Calu3 (cell line): ENCODE measurements at places on chromosomes 4 and X. TPM values are rescaled to one million over a fixed set of nuclear protein-coding genes. Genes with fewer than 3 reads are reported as not detected.
A peak's percentile ranks its signal among the peaks of the same experiment; 100 is the strongest.

Gene FRG2
- not detected in 2 replicates for total RNA-seq

Gene KLHL13
- total RNA-seq = 0.64 and 0.95 TPM in 2 replicates

Gene DMP1
- total RNA-seq = not detected in 2 replicates

Gene AMTN
- not detected in 2 replicates for total RNA-seq

Gene BEND2
- total RNA-seq = not detected in 2 replicates

Gene FGF2
- 33.7 and 43.6 TPM in 2 replicates for total RNA-seq

Gene GRK4
- total RNA-seq = 0.80 and 1.1 TPM in 2 replicates

Gene AREG
- 230 and 281 TPM in 2 replicates for total RNA-seq

Gene CCDC120
- total RNA-seq = 30.8 and 39.0 TPM in 2 replicates

Gene MAGEA2B
- total RNA-seq = not detected in 2 replicates

Gene PDZD4
- total RNA-seq = 0.59 and 0.76 TPM in 2 replicates

Gene RTL5
- 0.07 and 0.22 TPM in 2 replicates for total RNA-seq

Gene GPC3
- total RNA-seq = 2.3 and 4.0 TPM in 2 replicates

Gene SYP
- total RNA-seq = 1.9 and 2.7 TPM in 2 replicates

Gene ZFP42
- not detected in 2 replicates for total RNA-seq

Gene DUX4
- not detected in 2 replicates for total RNA-seq

Gene MUC7
- total RNA-seq = not detected in 2 replicates

- no peaks in the 10 kb centered on the region for H3K4me1 ChIP-seq
- DNase-seq = no peak
- H3K36me3 ChIP-seq = no peaks in the 10 kb centered on the region
- H3K4me3 ChIP-seq = no peak overlapping the region
- H3K27ac ChIP-seq = no peak overlapping the region
Observed at GRCh38 chr4:139773560-139774318, 108.1 kb downstream of the MGST2 start.

- no peak overlapping the region for H3K4me3 ChIP-seq
- no peaks in the 10 kb centered on the region for H3K36me3 ChIP-seq
- H3K27me3 ChIP-seq = no peaks in the 10 kb centered on the region
- no peak for DNase-seq
- H3K4me1 ChIP-seq = peaks cover 24% of the 10 kb centered on the region
- H3K27ac ChIP-seq = no peak overlapping the region
Observed at GRCh38 chr4:173041482-173041881, 127.1 kb upstream of the GALNT7 start.

DNA sequence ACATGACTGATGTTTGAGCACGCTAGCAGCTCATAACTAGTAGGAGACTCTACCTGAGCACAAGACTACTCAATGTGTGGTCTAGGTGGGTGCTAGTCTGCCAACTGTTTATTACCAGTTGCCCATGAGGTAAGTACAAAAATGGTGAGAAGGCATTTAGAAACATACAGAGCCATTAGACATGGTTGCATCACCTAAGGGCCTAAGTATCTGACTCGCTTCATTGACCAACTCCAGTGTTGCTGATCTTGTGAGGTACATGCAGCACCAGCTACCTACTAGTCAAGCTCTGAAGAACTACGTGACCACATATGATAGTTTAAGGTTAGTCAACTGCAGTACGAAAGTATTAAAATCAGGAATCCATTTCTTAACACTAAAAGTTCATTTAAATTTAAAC lies 39.9 kb downstream of the APBB2 start:
- H3K4me1 ChIP-seq = peaks cover 10% of the 10 kb centered on the region
- no peaks in the 10 kb centered on the region for H3K36me3 ChIP-seq
- H3K27ac ChIP-seq = no peak overlapping the region
- no peaks in the 10 kb centered on the region for H3K27me3 ChIP-seq
- no peak overlapping the region for H3K4me3 ChIP-seq
- DNase-seq = no peak

DNA sequence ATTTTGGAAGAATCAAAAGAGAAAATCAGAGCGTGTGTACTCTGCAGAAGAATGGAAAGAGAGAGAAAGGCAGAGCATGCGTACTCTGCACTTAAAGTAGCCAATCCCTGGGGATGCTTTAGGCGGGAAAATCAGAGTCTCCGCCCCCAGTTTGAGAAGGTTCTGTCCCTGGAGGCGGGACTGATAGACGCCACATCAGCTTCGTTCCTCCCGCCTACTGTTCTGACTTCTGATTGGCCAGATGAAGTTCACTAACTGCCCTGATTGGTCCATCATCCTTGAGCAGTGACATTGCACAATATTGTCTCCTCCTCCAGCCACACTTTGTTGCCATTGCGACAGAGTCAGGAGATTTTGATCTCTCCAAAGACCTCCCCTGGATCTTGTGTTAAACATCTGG lies 23.8 kb downstream of the SSX1 start:
- no peak for DNase-seq
- no peaks in the 10 kb centered on the region for H3K36me3 ChIP-seq
- H3K4me1 ChIP-seq = no peaks in the 10 kb centered on the region
- no peak overlapping the region for H3K27ac ChIP-seq

DNA sequence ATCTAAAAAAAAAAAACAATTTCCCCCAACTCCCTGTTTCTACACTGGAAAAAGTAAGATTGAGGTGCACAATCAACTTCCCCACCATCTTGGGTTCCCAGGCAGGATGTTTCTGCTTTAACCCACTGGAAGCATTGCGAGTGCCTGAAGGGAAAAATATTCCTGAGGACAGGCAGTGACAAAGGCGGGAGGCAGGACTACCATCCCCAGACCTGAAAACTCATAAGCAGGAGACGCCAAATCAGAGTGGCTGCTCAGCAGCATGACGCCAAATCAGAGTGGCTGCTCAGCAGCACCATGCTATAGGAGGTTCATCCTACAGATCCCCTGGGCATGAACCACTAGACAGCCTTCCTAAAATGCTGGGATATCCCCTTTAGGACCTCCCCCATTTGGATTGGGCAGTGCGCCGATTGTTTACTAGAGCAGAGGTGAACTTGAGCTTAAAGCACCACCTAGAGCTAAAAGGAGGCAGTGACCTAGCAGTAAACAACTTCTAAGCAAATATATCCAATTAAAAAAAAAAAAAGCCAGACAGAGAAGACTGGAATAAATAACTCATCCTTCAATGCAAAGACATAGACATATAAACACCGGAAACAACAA lies 35.0 kb upstream of the GK start:
- H3K4me3 ChIP-seq = no peak overlapping the region
- no peaks in the 10 kb centered on the region for H3K27me3 ChIP-seq
- DNase-seq = peak; percentile 1

DNA sequence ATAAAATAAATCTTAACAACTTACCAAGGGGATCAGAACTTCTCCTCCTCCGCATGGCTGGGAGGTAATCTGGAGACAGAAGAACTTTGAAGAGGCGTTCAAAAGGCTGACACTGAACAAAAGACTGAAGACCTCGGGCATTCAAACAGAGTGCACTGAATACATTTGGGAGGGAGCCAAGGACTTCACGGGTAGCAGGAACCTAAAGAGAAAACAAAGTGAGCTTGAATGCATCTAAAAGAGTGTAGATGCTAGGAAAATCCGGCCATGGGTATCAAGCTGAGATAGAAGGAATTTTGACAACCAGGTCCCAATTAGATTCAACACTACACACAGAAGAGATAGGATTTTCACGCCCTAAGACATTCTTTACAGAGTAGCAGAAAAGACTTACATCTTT lies 69.6 kb downstream of the HUWE1 start:
- H3K36me3 ChIP-seq = peaks cover 70% of the 10 kb centered on the region
- peaks cover 8% of the 10 kb centered on the region for H3K4me1 ChIP-seq
- H3K27me3 ChIP-seq = no peaks in the 10 kb centered on the region
- no peak overlapping the region for H3K4me3 ChIP-seq
- DNase-seq = no peak

- no peaks in the 10 kb centered on the region for H3K27me3 ChIP-seq
- DNase-seq = no peak
- no peak overlapping the region for H3K4me3 ChIP-seq
Observed at GRCh38 chr4:153346563-153346962, 2.1 kb downstream of the MND1 start.

- DNase-seq = no peak
- peaks cover 13% of the 10 kb centered on the region for H3K4me1 ChIP-seq
- peak overlapping the region; percentile 59 for H3K4me3 ChIP-seq
- H3K27ac ChIP-seq = peak overlapping the region; percentile 28
- no peaks in the 10 kb centered on the region for H3K36me3 ChIP-seq
Observed at GRCh38 chr4:186078981-186079638, 10.2 kb downstream of the TLR3 start.

DNA sequence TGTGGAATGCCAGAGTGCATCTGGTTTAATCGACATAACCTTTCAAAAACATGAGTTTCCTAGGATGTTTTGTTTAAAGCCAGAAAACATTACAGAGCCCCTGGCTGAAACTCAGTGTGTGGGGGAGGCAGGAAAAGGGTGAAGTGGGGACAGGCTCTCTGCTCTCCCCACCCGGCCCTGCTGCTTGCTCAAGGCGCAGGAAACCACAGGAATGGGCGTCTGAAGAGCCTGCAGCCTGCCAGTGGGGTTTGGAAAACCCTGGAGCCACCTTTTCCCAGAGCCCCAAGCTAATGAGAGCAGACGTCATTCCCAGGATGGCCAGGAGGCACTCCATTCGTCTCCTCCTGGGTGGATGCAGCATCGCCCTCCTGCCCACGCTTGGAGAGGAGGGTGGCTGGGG lies 240.6 kb downstream of the AFAP1 start:
- H3K27me3 ChIP-seq = peaks cover 95% of the 10 kb centered on the region
- no peaks in the 10 kb centered on the region for H3K36me3 ChIP-seq
- H3K4me1 ChIP-seq = no peaks in the 10 kb centered on the region
- H3K27ac ChIP-seq = no peak overlapping the region

GRCh38 chrX:124001581-124001980 lies 40.1 kb downstream of the STAG2 start:
- no peak overlapping the region for H3K27ac ChIP-seq
- H3K27me3 ChIP-seq = no peaks in the 10 kb centered on the region
- peaks cover 10% of the 10 kb centered on the region for H3K36me3 ChIP-seq
- DNase-seq = no peak
- H3K4me1 ChIP-seq = peaks cover 6% of the 10 kb centered on the region
- H3K4me3 ChIP-seq = no peak overlapping the region

DNA sequence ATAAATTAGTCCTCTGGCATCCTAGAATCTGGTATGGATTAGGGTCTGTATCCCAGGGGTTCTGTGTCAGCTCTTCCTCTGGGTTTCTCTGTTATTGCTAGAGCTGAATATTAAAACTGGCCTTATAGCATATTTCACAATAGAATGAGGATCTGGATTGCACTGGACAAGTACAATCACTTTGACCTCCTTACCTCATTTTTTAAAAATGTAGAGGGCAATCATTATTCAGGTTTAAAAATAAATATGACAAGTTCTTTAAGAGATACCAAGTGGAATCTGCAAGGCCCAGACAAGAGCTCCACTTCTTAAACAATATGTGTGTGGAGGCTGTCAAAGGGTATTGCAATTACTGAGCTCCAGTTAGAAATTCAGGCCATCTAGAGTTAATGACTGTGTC lies 1.4 kb downstream of the PALLD start:
- H3K4me3 ChIP-seq = no peak overlapping the region
- H3K27ac ChIP-seq = no peak overlapping the region
- no peak for DNase-seq
- peaks cover 12% of the 10 kb centered on the region for H3K4me1 ChIP-seq

DNA sequence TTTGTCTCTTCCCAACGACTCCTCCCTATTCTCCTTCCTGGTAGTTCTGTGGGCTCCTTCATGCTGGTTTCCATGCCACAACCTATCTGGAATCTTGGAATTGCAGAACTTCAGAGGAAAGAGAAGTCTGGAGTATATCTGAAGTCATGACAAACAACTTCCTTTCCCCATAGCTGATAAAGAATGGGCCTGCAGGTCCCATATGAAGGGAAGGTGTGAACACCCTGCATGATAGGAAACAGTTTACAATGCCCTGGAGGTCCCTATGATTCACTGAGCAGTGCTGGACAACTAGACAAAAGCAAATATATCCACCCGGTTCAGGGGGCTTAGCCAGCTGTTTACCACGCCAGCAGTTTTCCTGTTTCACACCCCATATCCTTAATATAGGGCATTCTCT lies 19.4 kb downstream of the FAM9C start:
- H3K27me3 ChIP-seq = no peaks in the 10 kb centered on the region
- no peak for DNase-seq
- H3K4me3 ChIP-seq = no peak overlapping the region
- peak overlapping the region; percentile 78 for H3K27ac ChIP-seq
- peaks cover 40% of the 10 kb centered on the region for H3K4me1 ChIP-seq

- no peak overlapping the region for H3K27ac ChIP-seq
- H3K36me3 ChIP-seq = no peaks in the 10 kb centered on the region
- no peak overlapping the region for H3K4me3 ChIP-seq
- H3K4me1 ChIP-seq = no peaks in the 10 kb centered on the region
- peak; percentile 14 for DNase-seq
- H3K27me3 ChIP-seq = peaks cover 48% of the 10 kb centered on the region
Observed at GRCh38 chr4:52376132-52376704, 282.9 kb downstream of the USP46 start.

DNA sequence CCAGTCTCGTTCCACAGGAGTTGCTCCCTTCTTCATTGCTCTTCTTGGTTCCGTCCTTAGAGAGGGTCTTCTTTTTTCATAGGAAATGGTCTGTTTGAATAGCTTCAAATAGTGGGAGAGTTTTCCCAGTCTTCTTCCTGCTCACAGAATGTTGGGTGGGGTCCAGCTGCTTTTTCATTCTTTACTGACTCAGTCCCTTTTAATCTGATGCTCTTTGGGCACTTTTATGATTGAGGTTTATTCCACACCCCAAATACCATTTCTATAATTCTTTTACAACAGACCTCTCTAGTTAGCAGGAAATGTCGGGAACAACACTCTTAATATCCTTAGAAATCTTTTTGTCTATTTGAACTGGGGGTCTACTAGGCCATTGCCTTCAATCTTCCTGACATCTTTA lies 239.5 kb downstream of the PRDM5 start:
- H3K27ac ChIP-seq = peak overlapping the region; percentile 61
- no peaks in the 10 kb centered on the region for H3K27me3 ChIP-seq
- no peak for DNase-seq
- H3K4me1 ChIP-seq = peaks cover 22% of the 10 kb centered on the region

- no peaks in the 10 kb centered on the region for H3K27me3 ChIP-seq
- DNase-seq = no peak
- no peak overlapping the region for H3K27ac ChIP-seq
- no peaks in the 10 kb centered on the region for H3K4me1 ChIP-seq
- H3K4me3 ChIP-seq = no peak overlapping the region
Observed at GRCh38 chr4:16790508-16790907, 107.9 kb downstream of the LDB2 start.

DNA sequence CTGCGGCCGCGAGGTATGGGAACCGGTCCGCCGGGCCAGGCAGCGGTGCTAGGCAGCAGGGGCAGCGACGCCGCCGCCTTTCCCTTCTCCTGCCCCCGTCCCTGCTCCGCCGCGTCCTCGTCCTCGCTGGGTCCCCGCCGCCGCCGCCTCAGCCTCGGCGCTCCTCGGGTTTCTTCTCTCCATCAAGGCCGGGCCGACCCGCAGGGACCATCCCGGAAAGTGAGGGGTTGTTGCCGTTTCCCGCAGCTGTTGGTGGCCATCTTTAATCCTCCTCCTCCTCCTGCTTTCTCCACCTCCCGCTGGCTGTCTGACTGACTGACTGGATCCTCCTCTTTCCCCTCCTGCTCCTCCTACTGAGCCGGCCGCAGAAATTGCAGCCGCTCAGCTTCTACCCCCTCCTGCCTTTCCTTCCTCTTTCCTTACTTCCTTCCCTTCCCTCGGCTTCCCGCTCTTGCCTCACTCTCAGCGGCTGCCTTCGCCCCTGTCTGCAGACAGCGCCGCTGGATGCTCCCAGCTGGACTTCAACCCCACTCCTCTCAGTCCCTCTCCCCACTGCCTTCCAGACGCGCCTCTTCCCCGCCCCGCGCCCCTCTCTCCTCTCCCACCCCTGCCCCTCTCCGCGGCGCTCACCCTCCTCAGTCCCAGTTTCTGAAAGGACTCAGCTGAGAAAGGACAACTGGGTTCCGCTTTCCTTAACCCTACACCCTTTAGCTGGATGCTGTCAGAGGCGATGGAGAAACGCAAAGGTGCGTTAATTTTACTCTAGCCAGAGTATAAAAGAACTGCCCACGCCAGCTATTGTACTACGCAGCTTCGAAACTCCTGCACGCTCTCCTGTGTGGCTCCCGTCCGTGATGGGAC lies at the start of gene WDFY3:
Gene WDFY3, minus strand, starts transcription at position 309 of the 861 bp plus-strand sequence. CDS start 106,099 bp downstream, outside the sequence.
- H3K36me3 ChIP-seq = peaks cover 23% of the 10 kb centered on the region
- H3K4me3 ChIP-seq = peak within 1 kb of the TSS; percentile 100
- DNase-seq = peak; percentile 68
- H3K27me3 ChIP-seq = no peaks in the 10 kb centered on the region
